ENCODE measurements at places on chromosomes 16 and 17. TPM values are rescaled to one million over a fixed set of nuclear protein-coding genes. Genes with fewer than 3 reads are reported as not detected.

Gene MPDU1
- 188 TPM for total RNA-seq

Gene KRT33A
- total RNA-seq: not detected

Gene DERL2
- 43.9 TPM for total RNA-seq

Gene CYGB
- 6.8 TPM for total RNA-seq

Gene GPR139
- total RNA-seq: not detected

Gene TBC1D3H
- total RNA-seq: not detected

Gene TMC7
- 9.8 TPM for total RNA-seq

Gene TMIGD1
- not detected for total RNA-seq

Gene ZNF423
- total RNA-seq: 0.58 TPM

Gene SLFN14
- not detected for total RNA-seq

Gene CDT1
- total RNA-seq: 26.8 TPM

Gene CHST5
- 3.6 TPM for total RNA-seq

Gene PRSS27
- total RNA-seq: not detected
